ENCODE measurements at places on chromosomes 3 and 15.

GRCh38 chr3:23875113-23875725 is 41.6 kb downstream of the NKIRAS1 start:
- no peak for DNase-seq

GRCh38 chr3:21750831-21751391 is at the start of gene ZNF385D:
Gene ZNF385D (minus strand): TSS chr3:21751210. CDS start chr3:21750916, 294 bp downstream.
- DNase-seq: no peak

GRCh38 chr3:78881501-78881900 is 886.3 kb downstream of the ROBO1 start:
- no peak for DNase-seq

GRCh38 chr3:196721097-196721496 is 8.9 kb downstream of the PIGX start:
- no peak for DNase-seq

DNA sequence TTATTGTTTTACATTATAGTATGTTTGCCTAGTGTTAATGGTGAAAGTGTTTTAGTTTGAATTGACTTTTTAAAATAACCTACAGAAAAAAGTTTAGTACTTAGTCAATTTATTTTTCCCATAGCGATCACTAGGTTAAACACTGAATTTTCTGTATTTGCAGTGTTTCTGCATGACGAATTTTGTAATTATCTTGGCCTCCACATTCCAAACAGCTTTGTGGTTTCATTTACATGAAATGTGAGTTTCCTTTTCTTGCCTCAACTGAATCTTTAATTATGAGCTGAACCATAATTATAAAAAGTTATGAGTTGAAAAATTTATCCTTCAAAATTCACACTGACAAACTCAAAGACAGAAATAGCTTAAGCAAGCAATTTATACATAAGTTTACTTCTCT is 235.5 kb downstream of the CTNNB1 start:
- DNase-seq: no peak

GRCh38 chr3:196813903-196814302 is 53.8 kb upstream of the SENP5 start:
- no peak for DNase-seq

GRCh38 chr15:85010386-85011159 is 28.9 kb downstream of the PDE8A start:
- peak; percentile 82 for DNase-seq

DNA sequence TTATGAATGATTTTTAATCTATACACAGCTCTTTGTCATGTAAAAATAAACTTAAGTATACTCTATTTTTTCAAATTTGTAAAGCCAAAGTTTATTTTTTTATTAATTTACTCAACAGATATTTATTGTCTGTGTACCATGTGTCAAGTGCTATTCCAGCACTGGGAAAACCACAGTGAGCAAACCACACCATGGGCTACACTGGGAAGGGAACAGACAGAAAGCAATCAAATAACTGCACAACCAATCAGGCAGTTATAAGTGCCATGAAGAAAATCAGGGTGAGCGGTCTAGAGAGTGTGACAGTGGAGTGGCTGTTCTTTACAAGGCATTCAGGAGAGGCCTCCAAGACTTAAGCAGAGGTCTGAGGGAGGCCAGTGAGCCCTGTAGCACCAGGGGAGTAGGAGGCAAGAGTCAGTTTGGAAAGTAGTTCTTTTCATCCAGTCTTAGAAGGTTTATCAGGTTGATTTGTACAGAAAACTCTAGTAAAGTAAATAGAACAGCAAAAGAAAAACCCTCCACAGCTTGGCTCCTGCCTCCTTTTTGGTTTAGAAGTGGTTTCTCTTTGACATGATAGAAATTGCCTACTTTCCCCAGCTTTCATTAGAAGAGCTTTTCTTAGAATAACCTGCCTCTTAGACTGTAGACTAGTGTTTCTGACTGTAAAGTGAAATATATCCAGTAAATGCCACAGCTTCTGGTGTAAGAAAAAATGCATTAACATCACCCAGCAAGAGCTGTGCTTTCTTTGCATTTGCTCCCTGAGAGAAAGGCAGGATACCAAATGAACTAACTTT is 13.7 kb downstream of the EIF2AK4 start:
- DNase-seq: no peak

GRCh38 chr3:15055019-15055557 is 10.0 kb downstream of the MRPS25 start:
- DNase-seq: no peak

DNA sequence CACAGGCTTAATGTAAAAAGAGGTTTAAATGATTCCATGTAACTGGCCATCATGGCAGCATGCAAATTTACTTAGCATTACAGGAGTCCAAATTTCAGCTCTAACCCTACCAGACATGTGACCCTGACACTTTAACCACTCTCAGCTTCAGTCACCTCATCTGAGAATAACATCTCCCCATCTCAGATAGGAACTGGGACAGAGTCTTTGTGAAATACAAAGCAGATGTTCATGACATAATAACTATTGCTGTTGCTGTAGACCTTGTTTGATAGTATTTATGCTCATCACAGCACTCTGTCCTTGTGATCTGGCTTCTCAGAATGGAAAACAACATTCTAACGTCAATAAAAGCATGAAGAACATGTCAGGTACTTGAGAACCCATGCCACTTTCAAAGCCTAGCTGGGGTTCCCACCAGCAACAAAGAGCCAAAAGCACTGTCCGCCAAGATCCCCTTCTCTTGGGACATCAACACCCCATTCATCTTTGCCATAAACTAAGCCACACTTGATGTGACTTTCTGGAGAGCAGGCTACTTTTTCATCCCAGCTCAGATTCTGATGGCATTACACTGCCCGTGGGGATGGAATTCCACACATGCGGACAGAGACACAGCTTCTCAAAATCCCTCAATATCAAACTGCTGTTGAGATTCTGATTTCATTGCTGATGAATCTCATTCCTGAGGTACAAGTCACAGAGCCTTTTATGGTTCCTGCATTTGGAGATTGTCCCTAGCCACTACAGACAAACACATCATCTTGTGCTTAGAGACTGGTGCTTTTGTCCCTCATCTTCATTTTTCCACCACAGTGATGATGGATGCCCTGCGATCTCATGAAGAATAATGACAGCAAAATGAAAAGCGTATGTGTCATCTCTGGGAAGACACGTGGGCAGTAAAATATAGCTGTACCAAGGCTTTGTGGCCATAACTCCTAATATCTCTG is 202.7 kb downstream of the TNIK start:
- no peak for DNase-seq

DNA sequence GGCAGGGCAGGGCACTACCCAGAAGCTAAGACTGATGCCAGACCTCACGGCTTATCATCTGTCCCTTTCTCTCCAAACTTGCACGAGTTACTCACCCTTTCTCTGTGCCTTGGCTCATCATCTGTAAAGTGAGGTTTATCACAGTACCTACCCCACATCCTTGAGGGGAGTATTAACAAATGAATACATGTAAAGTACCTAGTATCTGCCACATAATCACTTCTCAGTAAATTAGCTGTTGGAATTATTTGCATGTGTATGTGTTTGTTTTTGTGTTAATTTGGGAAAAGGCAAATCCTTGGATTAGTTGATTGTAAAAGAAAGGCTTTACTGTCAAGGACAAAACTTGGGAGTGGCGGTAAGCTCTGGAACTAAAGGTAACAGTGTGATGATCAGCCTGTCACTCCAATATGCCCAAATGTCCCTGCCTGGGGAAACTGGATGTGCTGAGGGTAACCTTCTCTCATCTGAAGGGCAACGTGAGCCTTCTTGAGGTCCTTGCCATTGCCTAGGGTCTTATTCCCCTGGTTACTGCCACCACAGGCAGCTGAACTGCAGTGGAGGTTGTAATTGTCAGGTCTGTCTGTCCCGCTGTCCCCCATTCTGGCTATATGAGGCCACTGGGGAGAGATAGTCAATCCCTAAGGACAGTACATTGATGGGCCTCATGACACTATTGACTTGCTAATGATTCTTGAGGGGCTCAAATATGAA is 269.4 kb downstream of the CLSTN2 start:
- DNase-seq: no peak

DNA sequence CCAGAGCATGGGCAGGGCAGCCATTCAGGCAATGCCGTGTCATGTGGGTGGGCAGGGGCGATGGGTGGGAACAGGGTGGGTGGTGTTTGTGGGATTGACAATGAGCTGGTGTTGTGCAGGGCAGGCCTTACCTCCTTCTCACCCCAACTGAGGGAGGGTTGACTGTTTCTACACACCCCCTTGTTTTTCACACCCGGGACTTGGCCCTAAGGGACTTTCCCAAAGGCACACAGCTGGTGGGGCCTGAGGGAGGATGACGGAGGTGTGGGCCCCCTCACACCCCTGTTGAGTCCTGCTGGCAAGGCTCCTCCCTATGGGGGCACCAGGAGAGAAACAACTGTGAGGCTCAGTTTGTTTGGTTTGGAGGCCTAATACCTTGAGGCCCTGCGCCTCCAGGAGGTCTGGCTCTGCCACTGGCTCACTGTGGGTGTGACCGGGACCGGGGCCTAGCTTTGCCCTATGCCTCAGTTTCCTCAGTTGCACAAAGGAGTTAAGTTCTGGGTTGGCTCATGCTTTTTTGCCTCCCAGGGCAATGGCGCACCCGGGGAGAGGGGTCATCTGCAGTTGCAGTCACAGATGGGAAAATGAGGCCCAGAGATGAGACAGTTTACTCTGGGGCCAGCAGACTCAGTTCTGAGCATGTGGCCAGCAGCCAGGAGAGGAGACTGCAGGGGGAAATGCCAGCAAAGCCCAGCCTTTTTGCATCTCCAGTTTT is 5.1 kb upstream of the DNAH1 start:
- no peak for DNase-seq

DNA sequence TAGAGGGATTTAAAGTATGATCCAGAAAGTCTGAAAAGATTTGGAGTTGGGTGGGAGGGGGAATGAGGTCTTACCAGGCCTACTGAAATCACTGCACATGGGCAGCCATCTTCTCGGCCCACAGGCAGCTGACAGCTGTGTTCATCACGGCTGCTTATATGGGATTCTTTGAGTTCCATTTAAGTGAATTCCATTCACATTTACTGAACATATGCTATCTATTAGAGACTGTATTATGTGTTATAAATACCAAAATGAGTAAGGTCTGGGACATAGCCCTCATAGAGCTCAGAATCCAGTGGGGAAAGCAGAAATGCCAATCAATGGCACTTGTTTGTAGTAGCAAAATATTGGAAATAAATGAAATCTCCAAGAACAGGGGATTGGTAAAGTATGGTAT is 91.1 kb downstream of the TRIM42 start:
- DNase-seq: no peak

GRCh38 chr3:50674349-50675178 is at the start of gene DOCK3:
Gene DOCK3 (plus strand): TSS chr3:50674927. CDS start chr3:50675264, 337 bp downstream.
- DNase-seq: no peak
